Bladder microvascular endothelial cell (primary cell): ENCODE measurements at places on chromosomes 6 and 20. TPM values are rescaled to one million over a fixed set of nuclear protein-coding genes. Genes with fewer than 3 reads are reported as not detected.

Gene ZNF512B
- 6.3 and 10.5 TPM in 2 replicates for total RNA-seq

Gene PARD6B
- 0.16 and 0.82 TPM in 2 replicates for total RNA-seq

Gene TBXT
- total RNA-seq: not detected in 2 replicates

Gene NKX2-4
- not detected in 2 replicates for total RNA-seq

Gene SOBP
- total RNA-seq: 0.16 and 0.76 TPM in 2 replicates

Gene MYT1
- total RNA-seq: not detected in 2 replicates

Gene UST
- total RNA-seq: 0.16 and 0.25 TPM in 2 replicates

Gene KIFC1
- 14.0 and 25.6 TPM in 2 replicates for total RNA-seq

Gene RTEL1
- total RNA-seq: 8.3 and 14.5 TPM in 2 replicates

Gene RNF39
- not detected in 2 replicates for total RNA-seq

Gene ARMC2
- 0.65 and 1.1 TPM in 2 replicates for total RNA-seq

Gene ACTL10
- 1.5 and 1.6 TPM in 2 replicates for total RNA-seq

Gene SLC17A1
- total RNA-seq: not detected in 2 replicates

Gene CSNK2A1
- 61.2 and 154 TPM in 2 replicates for total RNA-seq

Gene AFG1L
- 1.6 and 4.0 TPM in 2 replicates for total RNA-seq

Gene SPATA25
- total RNA-seq: 0.49 and 0.50 TPM in 2 replicates

Gene GINS1
- 8.8 and 14.9 TPM in 2 replicates for total RNA-seq

Gene TPBG
- total RNA-seq: 5.7 and 6.0 TPM in 2 replicates

Gene C2
- not detected in 2 replicates for total RNA-seq

Gene ATXN1
- total RNA-seq: 7.6 and 20.1 TPM in 2 replicates

Gene SSTR4
- total RNA-seq: not detected in 2 replicates

Gene FAM209B
- not detected in 2 replicates for total RNA-seq

Gene ADGRF5
- 209 and 276 TPM in 2 replicates for total RNA-seq

Gene CRIP3
- total RNA-seq: 0.19 TPM in 1 of 2 replicates, not detected in the other

Gene PPP1R16B
- total RNA-seq: 109 and 184 TPM in 2 replicates

Gene TBC1D32
- 3.1 and 5.7 TPM in 2 replicates for total RNA-seq

Gene AGER
- 0.44 and 0.81 TPM in 2 replicates for total RNA-seq

Gene MATN4
- 0.06 TPM in 1 of 2 replicates, not detected in the other for total RNA-seq

Gene C20orf144
- total RNA-seq: under 0.01 TPM in 1 of 2 replicates, not detected in the other

Gene SLC22A16
- total RNA-seq: not detected in 2 replicates

Gene CD109
- 15.7 and 28.7 TPM in 2 replicates for total RNA-seq

Gene SGK2
- under 0.01 and 0.31 TPM in 2 replicates for total RNA-seq
